GM04503 (cell line): ENCODE measurements at places on chromosomes 16 and 17.
A peak's percentile ranks its signal among the peaks of the same experiment; 100 is the strongest.

DNA sequence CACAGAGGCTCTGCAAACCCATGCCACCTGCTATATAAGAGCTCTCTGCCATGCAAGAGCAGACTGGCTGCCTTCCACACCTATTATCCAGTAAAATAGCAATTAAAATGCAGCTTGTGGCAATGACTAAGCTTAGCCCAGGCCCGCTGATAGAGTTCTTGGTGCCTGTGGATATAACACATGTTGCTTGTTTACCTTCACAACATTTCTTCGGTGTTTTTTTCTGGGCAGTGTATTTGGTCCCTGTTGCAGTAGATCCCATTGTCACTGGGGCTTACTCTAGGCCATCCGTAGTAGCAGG, 63.5 kb downstream of the SPECC1 start:
- no peak for DNase-seq

DNA sequence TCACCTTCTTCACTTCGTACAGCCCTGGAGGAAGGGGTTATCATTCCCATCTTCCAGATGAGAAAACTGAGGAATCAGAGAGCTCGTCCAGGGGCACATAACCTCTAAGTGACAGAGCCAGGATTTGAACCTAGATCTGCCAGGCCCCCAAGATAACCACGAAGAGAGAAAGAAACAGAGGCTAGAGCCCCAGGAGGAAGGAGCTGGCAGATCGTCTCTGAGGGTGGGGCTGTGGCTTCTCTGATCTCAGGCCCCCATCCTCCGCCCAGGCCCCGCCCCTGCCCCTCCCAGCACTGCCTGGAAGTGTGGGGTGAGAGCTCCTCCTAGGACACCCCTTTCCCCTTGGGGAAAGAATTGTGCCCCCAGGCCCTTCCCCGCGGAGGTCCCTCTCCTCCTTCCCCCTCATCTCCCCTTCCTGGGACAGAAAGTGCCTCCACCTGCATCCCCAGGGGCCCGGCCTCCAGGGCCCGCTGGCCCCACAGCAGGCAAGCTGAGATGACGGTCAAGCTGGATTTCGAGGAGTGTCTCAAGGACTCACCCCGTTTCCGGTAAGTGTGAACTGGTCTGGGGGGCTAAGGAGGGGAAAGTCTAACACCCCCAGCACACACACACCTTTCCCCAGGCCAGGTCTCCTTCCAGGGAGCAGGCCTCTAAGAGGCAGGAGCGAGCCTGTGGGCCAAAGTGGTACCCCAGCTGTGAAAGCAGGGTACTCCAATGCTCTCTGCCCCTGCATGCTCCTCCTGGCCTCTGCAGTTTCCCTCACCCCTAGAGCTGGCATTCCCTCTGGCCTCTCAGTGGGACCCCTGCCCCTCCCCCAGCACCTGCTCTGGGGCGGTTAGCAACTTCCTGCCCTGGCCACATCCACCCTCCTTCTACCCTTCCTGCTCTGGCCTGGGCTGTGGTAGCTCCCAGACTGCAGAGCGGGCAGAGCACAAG, at the start of gene ACAP1:
TSS of gene ACAP1 (plus strand) at position 290 of the 936 bp plus-strand sequence. CDS start at position 496, 206 bp downstream.
- DNase-seq, result no peak

GRCh38 chr17:35238821-35239220, 4.1 kb upstream of the SLFN5 start:
- DNase-seq, result no peak

DNA sequence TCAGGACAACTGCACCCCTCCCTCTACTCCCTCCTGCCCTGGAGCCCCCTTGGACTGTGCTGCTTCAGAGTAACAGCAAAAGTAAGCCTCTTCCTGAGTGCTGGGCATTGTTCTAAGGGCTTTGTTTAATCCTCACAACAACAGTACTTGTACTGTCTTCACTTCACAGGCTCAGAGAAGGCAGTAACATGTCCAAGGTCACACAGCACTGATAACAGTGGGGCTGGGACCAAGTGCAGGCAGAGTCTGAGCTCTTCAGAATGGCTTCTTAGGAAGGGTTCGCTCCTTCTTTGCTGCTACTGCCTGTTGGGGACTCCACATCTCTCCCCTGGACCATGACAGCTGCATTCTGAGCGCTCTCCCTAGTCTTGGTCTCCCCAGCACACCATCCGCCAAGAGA, 24.6 kb downstream of the TMEM132E start:
- no peak for DNase-seq

GRCh38 chr16:66481943-66482390, 54.9 kb downstream of the BEAN1 start:
- no peak for DNase-seq

DNA sequence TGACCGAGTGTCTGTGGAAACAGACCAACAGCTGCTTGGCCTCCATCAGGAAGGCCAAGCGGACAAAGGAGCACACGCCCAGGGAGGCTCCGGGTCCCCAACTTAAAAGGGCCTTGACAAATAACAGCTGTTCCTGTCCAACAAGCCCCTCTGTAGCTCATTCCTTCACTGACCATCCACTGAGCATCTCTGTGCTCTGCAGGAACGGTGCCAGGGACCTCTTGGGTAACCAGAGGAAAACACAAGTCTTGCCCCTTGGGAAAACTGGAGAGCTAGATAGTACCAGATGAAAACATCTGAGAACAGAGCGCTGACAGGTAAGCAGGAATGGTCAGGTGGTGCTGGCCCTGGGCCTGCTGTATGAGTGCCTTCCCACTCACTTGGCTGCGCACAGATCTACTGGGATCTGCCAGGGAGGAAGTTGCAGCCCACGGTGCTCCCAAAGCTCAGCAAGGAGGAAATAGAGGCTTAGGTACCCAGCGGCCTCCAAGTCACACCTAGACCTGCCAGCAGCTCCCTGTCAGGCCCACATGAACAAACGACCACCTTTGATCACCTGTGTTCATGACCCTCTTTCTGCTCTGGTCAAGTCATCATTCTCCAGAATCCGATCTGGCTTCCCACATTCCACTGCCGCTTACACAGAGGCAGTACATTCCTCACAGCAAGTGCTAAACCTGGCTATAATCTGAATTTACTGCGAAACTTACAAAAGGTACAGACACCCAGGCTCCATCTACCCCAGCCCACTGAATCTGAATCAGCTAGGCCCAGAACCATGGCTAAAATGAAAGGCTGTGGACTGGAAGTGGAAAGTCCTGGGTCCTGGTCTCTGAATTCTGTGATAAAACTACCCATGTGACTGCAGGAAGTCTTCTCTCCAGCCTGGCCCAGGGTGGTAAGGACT, 12.5 kb downstream of the DCAKD start:
- no peak for DNase-seq

GRCh38 chr17:82407255-82407654, 10.9 kb upstream of the HEXD start:
- no peak for DNase-seq

DNA sequence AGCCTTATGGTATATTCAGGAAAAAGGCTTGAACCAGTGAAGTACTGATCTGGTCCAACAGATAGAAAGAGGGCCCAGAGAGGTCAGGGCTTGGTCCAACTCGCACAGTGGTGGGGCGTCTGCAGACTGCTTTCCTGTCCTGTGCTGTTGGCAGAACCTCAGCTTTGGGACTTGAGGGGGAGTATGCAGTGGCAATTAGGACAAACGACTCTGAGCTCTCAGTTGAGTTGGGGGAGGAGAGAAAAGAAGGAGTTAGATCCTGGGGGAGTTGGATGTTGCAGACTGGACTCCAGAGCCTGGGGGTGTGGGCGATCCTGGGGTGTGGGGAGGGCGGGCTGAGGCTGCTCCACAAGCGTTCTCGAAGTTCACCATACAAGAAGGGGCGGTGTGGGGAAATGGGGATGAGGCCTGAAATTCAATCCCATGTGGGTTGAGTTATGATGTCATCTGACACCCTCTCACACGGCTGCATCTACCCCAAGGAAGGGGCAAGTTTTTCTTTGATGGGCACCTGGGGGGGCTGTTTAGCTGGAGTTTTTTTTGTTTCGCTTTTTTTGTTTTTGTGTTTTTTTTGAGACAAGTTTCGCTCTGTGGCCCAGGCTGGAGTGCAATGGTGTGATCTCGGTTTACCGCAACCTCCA, 14.6 kb downstream of the GRB7 start:
- DNase-seq, result no peak

DNA sequence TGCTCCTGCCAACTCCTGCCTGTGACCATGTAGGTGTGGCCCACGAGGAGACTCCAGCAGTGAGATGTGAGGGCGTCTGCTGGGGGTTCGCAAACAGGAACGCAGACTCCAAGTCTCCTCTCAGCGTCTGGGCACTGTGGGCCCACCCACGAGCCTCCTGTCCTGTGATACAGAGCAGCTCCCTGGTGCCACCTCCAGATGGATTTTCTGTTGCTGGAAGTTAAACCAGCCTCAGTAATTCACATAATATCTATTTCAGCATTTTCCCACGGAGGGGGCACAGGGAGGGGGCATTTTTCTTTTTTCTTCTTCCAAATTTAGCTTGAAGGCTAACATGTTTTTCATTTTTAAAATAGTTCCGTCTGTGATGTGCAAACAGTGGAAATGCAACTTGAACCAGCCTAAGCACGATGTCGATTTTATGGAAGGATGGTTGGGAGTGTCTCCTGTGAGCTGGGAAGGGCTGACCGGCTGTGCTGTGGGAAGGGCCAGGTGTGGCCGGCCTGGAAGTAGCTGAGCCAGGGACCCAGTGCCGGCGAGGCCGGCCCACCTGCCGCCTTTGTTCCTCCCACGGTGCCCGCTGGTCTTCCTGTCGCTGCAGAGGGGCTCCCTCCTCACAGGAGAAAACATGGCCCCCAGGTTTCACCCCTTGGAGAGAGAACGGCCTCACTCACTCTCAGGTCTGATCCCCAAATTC, 3.9 kb upstream of the RAB40B start:
- DNase-seq, result no peak

DNA sequence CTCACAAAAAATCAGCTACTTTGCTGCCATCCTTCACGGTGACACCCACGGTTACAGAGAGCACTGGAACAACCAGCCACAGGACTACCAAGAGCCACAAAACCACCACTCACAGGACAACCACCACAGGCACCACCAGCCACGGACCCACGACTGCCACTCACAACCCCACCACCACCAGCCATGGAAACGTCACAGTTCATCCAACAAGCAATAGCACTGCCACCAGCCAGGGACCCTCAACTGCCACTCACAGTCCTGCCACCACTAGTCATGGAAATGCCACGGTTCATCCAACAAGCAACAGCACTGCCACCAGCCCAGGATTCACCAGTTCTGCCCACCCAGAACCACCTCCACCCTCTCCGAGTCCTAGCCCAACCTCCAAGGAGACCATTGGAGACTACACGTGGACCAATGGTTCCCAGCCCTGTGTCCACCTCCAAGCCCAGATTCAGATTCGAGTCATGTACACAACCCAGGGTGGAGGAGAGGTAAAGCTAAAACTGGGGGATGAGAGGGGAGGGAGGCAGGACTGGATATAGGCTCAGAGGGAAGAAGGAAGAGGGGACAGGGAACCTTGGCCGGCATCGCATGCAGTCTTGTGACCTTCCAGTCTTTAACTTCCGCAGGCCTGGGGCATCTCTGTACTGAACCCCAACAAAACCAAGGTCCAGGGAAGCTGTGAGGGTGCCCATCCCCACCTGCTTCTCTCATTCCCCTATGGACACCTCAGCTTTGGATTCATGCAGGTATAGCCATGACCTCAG, 581 bp downstream of the CD68 start:
- no peak for DNase-seq

DNA sequence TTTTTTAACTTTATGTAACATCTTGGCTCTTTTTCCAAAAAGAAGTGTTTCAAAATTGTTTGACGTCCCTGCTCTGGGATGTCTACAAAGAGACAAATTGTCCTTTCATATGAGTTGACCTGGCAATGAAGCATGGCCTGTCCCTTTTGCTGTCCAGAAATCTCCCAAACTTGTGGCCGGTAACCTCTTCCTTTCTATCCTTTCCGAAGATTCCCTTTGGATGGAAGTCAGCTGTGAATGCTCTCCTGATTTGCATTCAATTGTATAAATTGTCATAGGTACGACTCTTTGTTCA, 40.9 kb upstream of the FAM20A start:
- DNase-seq, result no peak

- DNase-seq, result no peak
These were observed 13.3 kb upstream of the CRK start for GRCh38 chr17:1469231-1469852.

DNA sequence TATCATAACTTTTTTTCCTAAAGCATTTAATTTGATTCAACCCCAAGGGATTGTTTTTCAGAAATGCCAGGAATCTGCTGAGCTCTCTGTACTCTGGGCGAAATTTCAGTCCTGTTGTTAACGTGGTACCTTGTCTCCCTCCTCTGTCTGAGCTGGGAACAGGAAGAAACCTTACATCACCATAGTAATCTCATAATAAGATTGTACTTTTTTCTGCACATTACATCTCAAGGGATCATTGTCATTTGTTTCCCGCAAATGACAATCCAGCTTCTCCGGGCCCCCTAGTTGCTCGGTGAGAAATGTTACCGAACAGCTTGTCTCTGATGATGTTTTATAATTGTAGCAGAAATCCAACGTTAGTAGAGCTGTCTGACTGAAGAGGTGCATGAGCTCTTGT, 152.7 kb upstream of the ERCC4 start:
- peak; percentile 0 for DNase-seq

- no peak for DNase-seq
These were observed 341.0 kb upstream of the CCL2 start for GRCh38 chr17:33914125-33914524.

GRCh38 chr16:81189100-81189664, 49.3 kb upstream of the BCO1 start:
- no peak for DNase-seq

DNA sequence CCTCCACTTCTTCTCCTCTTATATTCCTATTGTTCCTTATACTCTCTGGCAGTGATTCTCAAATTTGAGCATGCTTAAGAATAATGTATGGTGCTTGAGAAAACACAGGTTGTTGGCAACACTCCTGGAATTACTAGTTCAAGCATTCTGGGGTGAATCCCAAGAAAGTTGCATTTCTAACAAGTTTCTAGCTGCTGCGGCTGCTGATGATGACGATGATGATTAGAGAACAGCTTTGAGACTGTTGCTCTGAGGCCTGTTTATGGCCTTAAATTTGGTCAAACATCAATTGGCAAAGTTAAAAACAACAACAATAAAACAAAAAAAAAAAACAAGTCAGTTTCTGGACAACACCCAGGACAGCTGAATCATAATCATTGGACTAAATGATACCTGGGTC, 961.9 kb downstream of the CDH11 start:
- DNase-seq, result no peak

GRCh38 chr16:77359065-77359502, 75.8 kb downstream of the ADAMTS18 start:
- no peak for DNase-seq

DNA sequence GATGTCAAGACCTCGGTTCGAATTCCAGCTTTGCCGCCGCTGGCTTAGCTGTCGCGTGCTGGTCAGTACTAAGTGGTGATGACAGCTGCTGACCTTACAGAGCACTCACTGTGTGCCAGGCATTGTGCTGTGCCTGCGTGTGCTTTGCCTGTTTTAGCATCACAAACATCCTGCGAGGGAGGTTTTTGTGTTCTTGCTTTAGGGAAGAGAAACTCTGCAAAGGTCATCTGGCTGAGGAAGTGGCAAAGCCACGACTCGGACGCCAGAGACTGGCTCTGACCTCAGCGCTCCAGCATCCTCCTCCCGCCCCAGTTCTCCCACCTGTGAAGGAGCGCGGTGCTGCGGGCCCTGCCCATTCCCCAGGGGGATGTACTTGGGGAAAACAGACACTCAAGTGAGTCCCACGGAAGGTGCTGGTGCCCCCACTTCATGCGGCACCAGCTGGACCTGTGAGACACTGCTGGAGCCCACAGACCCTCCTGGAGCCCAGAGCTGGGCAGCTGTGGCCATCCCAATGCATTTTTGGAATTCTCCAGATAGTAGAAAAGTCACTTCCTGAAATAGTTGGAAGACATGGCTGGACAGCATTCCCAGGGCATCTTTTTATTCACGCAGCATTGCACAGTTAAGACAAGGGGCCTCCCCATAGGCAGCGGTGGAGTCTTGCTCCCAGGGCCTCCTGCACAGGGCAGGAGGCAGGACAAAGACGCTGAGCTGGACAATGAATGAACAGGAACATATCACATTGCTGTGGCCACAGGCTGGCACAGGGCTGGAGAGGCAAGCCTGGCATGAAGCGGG, 20.0 kb upstream of the HERPUD1 start:
- DNase-seq, result no peak
